ENCODE measurements at places on chromosomes 1 and 21.

DNA sequence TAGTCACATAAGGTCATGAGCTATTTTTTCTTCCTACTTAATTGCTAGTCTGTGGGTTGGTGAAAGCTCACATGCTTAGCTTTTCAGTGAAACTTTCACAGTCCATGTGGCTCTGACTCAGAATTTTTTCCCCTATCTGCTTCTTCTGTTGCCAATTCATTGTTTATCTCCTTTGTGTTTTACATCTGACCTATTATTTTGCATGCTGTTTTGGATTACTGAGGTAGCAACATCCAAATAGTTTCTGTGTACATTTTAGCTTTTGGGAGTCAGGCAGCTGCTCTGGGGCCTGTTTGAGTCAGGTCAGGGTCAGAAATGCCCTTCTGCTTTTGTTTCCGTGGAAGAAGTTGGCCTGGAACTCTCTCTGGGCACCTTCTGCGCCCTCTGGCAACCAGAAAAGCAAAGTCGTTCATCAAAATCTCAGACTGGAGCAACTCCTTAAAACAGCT lies 40.0 kb downstream of the ROR1 start:
- DNase-seq = no peak

DNA sequence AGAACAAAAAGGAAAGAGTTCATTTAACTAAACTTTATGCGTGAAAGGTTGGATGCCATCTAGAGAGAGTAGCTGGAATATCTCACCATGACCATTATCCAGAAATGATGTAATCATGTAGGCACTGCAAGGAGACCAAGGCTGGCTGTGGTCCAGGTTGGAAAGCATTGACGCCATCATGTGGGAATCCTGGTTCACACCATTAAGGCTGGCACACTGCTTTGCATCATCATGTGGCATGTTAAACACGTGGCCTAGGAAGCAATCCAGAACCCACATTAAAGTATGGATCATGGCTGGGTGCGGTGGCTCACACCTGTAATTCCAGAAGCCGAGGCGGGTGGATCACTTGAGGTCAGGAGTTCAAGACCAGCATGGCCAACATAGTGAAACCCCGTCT lies 4.3 kb downstream of the ADAMTS1 start:
- no peak for DNase-seq

GRCh38 chr1:88647249-88647645 lies 36.8 kb upstream of the PKN2 start:
- DNase-seq = no peak

DNA sequence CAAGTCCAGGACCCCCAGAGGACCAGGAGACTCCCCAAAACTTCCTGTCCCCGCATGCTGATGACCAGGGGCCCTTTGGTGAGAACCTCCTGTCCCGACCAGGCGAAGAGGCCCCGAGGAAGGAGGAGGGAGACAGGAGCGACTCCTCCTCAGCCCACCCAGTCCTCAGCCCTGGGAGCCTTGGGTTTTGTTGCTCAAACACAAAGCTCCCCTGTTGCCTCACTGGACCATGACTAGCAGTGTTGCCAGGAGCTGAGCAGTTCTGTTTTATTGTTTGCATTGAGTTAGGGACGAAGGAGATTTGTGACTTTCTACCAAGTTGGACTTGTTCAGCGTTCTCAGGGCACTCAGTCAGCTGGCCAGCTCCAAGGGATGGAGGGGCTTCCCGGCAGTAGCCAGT lies 10.0 kb downstream of the UMODL1 start:
- DNase-seq = no peak

DNA sequence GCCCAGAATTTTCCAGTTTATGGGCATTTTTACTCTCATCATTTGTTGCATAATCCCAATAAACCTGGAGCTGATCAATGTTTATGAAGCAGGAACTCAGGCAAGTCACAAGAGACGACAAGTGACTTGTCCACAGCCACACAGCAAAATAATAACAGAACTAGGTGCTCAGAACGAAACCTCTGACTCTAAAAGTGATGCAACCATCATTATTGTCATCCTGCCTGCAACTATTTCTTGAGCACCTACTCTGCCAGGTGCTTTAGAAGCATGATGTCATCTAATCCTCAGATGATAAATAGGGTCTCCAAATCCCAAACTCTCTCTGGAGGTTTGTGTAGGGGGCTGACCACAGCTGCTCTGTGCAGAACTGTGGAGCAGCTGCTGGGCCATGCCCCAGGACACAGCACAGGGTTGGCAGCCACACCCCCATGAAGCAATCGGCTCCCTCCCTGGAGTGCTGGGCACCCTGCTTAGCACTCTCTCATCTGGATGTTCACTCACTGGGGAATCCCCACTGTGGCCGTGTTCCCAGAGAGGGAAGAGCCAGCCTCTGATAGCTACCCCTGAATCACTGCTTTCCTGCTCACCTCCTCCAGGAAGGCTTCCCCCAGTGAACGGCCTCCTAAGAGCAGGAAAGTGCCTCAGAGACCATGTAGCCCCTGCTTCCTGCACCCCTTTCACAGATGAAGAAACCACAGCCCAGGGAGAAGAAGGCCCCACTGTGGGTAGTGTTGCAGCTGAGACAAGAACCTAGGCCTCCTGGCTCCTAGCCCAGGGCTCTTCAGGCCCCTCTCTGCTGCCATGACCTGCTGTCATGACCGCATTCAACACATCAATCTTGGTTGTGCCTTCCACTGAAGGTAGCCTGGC lies 2.1 kb downstream of the TTC22 start:
- no peak for DNase-seq

DNA sequence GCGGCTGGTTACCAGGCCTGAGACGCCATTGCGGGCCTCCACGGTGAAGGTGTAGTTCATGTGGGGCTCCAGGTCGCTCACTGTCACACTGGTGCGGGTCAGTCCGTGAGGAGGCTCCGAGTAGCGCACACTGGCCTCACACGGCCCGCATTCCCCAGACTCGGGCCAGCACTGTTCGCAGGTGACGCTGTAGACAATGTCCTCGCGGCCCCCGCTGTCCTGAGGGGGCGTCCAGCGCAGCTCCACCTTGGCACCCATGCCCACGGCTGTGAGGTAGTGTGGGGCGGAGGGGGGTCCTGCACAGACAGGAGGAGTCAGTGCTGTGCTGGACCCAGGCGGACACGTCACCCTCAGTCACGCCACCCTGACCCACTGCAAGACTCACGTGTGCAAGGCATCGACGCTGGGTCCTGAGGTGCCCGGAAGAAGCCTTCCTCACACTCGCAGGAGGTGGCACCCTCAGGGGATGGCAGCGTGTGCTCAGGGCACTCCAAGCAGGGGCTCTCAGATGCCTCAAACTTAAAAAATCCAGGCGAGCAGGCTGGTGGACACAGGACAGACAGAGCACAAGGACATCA lies 17.9 kb downstream of the EPHA2 start:
- no peak for DNase-seq

- DNase-seq = no peak
Observed at GRCh38 chr1:35594005-35594760, 21.1 kb downstream of the TFAP2E start.

DNA sequence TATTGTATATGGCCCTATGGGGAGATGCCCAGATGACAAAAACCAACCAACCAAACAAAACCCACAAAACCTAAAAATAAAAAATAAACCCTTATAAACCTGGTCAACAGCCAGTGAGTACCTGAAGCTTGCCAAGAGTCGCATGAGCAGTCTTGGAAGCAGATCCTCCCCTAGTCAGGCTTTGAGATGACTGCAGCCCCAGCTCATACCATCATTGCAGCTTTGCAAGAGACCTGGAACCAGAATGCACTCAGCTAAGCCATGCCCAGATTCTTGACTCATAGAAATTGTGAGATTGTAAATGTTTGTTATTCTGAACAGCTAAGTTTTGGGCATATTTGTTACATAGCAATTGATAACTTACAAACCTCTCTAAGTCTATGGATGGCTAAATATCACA lies 326.8 kb downstream of the HLX start:
- DNase-seq = no peak

DNA sequence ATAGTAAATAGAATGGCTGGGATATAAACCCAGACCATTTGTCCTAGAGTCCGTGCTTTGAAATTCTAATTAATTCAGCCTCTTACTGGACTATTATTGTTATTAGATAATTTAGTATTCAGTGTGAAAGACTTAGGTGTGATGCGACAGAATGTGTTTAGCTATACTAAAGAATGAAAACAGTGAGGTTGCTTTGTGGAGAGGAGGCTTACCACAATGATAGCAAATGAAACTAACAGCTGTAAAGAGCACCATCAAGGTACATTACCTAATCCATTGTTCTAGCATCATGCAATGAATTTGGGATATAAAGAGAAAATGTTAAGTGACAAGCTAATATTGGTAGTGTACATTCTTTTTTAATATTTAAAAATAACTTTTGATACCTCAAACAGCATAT lies 911.1 kb downstream of the KCNT2 start:
- no peak for DNase-seq

DNA sequence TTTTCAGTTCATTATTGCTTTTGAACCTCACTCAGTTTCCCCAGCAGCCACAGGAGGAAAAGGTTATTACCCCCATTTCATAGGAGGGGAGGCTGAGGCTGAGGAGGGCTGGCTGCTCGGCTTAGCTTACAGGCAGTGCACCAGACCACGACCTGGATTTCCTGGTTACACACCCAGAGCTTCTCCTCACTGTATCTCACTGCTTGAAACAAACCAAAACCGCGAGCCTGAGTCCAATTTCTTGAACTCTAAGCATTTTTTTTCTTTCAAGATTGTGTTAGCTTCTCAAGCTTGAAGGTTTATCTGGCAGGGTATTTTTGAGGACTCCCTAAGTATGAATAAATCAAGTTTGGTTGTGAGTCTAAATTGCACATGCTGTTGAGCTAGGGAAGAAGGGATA lies 188.9 kb upstream of the EDN2 start:
- DNase-seq = peak; percentile 29

GRCh38 chr1:166418344-166418933 lies 251.6 kb upstream of the FAM78B start:
- DNase-seq = no peak

DNA sequence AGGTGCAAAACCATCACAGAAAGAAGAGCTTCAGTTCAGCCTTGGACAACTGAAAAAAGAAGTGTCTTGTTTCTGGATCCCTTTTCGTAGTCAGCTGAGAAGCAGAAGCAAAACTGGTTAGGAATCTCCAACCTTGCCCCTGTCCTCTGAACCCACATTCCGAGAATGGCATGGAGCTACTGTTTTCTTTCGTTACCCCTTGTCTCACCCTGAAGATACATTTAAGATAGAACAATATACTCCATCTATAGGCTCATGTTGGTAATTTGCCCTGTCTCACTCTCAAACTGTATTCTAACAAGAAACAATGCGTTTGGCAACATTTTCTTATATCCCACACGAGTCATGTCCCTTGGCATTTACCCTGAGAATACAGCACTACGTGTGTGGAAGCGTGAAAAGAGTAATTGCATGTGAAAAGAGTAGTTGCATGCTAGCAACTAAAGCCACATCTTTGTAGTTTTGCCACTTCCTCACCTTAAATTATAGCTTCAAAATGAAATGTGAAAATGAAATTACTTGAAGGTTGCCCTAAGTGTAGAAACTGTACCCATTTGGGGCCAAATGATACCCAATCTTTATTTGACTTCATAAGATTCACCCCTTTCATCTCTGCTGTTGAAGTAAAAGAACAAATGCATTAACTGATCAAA lies 5.3 kb downstream of the SLAMF7 start:
- DNase-seq = no peak

GRCh38 chr1:184958554-184959353 lies 15.6 kb downstream of the NIBAN1 start:
- DNase-seq = no peak
